Activated naive CD4-positive, alpha-beta T cell treated with anti-CD3 and anti-CD28 coated beads, Interleukin-2, amount 50 U/mL, for 16 hours (primary cell): ENCODE measurements at places on chromosomes 2 and 18.

- no peak for DNase-seq
Measured at GRCh38 chr2:171394164-171394740, 39.5 kb downstream of the METTL8 start.

DNA sequence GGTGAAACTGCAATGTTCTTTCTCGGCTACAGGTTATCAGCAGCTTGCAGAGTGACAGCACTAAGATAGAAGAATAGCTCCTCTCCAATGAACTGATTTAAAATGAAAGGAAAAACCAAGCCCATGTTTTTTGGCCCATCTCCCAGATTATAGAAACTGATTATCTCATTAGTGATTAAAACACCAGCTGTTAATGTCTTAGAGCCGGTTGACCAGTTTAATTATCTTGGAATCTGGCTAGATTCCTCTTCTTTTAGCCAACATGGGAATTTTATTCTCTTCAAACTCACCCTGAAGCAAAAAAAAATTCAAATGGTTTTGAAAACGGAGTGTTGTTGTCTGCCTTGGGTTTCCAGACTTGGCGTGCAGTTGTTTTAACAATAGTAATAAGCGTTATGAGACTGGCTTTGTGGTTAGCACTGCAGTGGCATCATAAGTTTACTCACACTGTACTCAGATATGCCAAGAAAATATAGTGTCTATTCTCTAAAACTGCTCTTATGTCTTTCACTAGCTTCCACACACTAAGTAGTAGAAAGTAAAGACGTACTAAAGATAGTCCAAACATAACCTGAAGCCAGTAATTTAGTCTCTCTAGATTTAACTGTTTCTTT, 665.3 kb downstream of the STK39 start:
- no peak for DNase-seq

- no peak for DNase-seq
Measured at GRCh38 chr18:71689416-71690160, 854.6 kb downstream of the CBLN2 start.

- no peak for DNase-seq
Measured at GRCh38 chr18:74407888-74408287, 49.2 kb downstream of the DIPK1C start.

GRCh38 chr2:222731201-222731621, 59.8 kb downstream of the MOGAT1 start:
- no peak for DNase-seq

- no peak for DNase-seq
Measured at GRCh38 chr2:221074238-221074637, 497.9 kb downstream of the EPHA4 start.
